ENCODE measurements at places on chromosomes 7 and 10.

DNA sequence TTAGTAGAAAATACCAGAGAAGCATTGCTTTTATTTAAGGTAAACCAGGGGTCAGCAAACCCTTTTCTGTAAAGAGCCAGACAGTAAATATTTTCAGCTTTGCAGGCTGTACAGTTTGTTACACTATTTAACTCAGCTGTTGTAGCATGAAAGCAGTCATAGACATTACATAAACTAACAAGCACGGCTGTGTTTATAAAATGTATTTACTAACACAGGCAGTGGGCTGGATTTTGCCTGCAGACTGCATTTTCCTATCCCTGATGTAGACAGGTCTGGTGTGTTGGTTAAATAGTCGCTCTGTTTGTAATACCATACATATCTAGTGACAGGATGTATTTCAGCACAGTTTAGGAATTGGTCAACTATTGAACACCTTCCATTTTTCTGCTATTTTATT lies 129.3 kb downstream of the ST7 start:
- no peak for DNase-seq

GRCh38 chr10:35768011-35768410 lies 125.9 kb upstream of the FZD8 start:
- no peak for DNase-seq

DNA sequence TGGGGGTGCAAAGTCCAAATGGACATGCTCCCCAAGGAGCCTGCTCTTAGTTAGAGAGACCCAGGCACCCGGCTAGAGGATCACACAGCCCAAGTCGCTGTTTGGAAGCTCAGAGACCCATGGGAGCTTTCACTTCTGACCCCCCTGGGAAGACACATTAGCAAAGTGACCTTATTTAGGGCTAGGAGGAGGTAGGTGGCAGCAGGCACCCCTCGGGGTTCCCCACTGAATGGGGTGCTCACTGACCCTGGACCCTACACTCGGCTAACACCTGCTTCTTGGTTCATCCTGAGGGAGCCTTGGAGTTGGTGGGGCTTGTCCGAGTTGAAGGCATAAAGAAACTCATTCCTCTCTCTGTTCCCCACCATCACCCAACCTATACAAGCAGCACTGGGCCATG lies 27.1 kb upstream of the HABP2 start:
- DNase-seq = no peak

- no peak for DNase-seq
Observed at GRCh38 chr10:6729071-6729774, 149.1 kb upstream of the PRKCQ start.

DNA sequence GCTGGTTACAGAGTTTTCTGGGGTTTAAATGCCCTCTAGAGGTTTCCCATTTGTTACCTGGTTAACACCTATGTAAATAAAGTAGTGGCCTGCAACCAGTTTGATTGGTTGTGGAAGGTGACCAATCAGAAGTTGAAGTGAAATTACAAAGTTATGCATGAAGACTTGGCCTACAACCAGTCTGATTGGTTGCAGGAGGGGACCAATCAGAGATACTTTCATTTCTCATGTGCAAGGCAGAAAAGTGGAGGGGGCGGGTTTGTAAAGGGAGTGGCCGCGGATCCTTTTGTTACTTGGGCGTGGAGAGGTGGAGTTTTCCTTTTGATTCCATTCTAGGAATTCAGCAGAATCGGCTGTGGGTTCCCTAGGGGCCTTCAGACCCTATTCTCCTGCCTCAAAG lies 80.8 kb downstream of the SEC23IP start:
- no peak for DNase-seq

DNA sequence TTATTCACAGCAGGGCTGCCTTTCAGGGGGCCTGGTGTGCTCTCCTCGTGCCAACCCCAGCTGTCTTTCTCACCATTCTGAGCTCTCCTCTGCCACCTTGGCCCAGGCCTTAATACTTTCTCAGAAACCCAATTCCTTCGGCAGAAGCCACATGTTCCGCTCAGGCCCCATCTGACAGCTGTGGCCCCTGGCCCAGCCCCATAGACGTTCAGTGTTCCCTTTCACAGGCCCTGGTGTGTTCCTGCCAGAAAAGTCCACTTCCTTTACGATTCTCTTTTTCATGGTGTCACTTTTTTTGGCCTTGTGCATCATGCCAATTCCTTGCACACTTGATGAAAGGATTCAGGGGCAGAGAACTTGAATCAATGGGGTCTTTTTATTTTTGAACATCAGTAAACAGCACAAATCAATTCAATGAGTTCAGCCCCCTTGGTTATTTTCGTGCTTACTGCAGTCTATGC lies 15.9 kb upstream of the GPNMB start:
- no peak for DNase-seq

GRCh38 chr10:112899391-112900065 lies 50.5 kb upstream of the TCF7L2 start:
- DNase-seq = no peak

GRCh38 chr7:50022451-50022850 lies 70.6 kb downstream of the ZPBP start:
- DNase-seq = no peak

DNA sequence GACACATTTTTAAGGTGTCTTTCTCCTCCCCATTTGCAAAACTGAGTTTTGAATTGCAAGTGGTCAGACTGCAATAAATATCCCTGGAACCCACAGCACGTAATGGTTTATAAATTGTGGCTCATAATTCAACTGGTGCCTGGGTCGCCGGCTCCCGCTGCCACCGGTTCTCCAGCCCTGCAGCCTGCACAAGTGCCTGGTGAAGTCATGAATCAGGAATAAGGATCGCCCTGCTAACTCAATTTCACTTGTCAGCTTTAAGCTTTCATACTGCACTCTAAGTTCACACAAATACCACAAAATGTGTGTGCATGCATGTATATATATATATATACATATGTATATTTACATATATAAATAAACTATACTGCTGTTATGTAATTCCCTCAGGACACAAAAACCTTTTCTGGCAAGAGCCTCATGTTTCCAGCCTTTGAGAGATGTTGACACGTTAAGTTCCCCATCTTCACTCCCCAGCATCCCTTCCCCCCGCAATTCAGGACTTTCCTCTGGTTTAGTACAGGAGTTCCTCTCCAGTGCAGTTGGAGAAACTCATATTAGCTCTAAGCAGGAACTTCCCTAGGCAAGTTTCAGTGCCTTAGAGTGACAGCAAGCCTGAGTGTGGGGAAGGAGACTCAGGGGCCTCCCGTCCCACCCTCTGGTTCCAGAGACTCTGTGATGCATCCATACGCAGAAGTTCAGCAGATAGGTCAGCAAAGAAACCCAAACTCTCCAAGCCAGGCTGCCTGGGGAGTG lies 129.2 kb upstream of the UNC5B start:
- no peak for DNase-seq

- DNase-seq = no peak
Observed at GRCh38 chr7:123847868-123848267, 2.9 kb downstream of the HYAL4 start.

GRCh38 chr7:87013840-87014190 lies 45.6 kb downstream of the ELAPOR2 start:
- no peak for DNase-seq

- DNase-seq = no peak
Observed at GRCh38 chr7:73443548-73444255, 10.1 kb downstream of the FZD9 start.

DNA sequence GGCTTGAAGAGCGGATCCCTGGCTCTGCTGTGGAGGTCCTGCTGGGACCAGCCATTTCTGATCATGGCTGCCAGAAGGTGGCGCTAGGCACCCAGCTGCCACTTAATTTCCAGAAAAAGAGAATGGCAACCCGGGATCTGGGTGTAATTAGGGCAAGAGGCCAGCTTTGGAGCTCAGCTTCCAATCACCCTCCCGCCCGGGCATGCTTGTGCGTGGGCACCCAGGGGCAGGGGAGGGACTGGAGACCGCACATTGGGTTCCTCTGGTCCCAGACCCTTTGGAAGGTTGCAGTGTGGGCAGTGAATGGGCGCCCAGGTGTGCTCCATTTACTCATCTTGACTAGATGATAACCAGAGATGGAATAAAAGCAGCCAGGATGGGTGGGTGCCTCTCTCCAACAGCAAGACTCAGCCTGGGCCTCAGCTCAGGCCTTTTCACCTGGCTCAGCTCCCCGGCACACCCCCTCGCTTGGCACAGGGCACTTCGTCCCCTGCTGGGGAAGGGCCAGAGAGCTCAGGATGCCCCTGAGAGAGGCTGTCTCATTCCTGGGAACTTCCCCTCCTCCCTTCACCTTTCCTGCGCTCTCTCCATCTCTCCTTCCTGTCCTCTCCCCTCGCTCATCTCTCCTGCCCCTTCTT lies 14.7 kb downstream of the FAM241B start:
- no peak for DNase-seq

DNA sequence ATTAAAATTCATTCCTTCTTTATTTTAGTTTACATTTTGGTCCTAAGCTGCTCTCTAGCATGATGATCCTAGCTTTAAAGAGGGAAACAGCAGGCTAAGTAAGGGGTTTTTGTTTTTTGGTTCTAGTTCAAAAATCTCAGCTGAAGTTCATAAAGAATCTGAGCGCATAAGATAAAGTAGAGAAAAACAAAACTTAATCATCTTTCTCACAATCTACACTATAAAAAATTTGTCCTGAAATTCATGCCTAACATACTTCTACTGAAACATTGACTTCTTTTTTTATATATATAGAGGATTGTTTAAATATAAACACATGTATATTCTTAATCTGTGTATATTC lies 6.8 kb upstream of the IGF2BP3 start:
- DNase-seq = no peak

- DNase-seq = no peak
Observed at GRCh38 chr7:43517464-43517863, 65.4 kb upstream of the STK17A start.

GRCh38 chr10:74156919-74157289 lies 5.9 kb downstream of the ADK start:
- no peak for DNase-seq

DNA sequence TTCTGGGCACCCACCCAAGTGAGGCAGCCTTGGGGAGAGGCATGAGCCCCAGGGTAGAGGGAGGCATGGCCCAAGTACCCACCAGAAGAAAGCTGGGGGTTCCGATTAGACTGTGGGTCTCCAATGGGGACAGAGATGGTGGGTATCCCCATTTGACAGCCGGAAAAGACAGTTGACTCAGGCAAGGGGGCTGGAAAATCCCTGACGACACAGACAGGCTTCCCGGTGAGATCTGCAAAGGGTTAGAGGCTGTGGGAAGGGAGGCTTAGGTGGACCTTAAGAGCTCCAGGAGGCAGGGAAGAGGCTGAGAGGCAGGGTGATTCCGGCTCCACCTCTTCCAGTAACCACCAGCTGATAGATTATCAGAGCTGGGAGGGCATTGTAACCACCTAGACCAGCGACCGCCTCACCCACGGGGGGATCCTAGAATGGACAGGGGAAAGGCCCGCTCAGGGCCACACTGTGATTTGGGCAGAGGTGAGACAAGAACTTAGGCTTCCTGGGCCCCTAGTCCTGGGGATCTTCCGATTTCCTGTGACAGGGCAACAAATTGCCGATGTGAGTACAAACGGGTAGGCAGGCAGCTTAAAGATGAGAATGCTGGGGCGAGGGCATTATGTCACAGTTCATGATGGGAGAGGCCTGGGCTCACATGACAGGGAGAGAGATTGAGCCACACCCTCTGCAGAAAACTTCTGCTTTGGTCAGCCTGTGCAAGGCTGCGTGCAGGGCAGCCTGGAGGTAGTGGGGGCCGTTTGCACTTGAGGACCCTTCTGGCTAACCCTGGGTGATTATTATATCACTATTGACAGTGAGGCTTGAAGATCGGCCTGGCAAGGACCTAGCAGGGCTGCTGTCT lies 5.4 kb downstream of the TBATA start:
- DNase-seq = no peak
